ENCODE measurements at places on chromosomes 5 and 9.

DNA sequence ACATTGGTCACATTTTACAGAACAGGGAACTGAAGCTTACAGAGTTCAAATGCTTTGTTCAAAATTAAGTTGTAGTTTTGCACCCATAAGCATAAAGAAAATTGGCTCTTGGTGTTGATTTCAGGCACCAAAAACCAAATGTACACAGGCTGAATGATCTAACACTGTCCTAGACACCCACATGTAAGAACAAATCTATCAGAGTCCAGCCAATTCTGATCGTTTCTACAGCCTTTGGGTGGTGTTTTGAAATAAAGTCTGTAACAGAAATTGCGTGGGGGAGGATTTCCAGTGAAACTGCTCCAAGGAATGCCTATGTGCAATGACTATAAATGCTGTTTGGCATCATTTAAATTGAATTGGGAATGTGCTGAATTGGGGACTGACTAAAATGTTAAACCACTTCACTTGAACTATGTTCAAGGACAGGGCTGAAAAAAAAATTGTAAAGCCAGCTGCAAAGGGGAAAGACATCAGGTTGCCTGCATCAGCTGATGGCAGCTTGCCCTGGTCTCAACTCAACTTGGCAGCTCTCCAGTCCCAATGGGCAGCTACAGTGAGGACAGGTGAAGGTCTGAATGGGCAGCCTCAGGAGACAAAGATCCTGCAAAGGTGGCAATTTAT is 92.2 kb upstream of the TRPC7 start:
- DNase-seq: no peak

GRCh38 chr5:10460252-10460906 is 18.7 kb downstream of the ROPN1L start:
- no peak for DNase-seq

GRCh38 chr9:134369416-134370212 is 43.4 kb downstream of the RXRA start:
- no peak for DNase-seq

DNA sequence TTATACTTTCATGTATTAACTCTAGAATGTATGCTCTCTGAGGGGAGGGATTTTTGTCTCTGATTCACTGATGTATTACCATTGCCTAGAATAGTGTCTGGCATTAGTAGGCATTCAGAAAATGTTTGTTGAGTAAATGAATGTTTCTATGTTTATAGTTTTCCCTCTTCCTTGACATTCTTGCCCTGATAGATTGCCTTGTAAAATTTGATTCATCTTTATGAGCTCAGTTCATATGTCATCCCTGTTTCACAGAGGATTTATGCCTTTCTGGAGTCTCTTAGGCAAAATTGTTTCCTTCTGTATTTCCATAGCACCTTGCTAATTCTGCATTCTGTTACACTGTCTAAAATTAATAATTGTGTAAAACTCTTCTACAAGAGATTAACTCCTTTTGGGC is 72.3 kb downstream of the RASA1 start:
- no peak for DNase-seq

GRCh38 chr9:38041564-38042243 is 27.3 kb downstream of the SHB start:
- DNase-seq: no peak

GRCh38 chr9:127233550-127233949 is 31.0 kb upstream of the GARNL3 start:
- DNase-seq: no peak

GRCh38 chr5:137389042-137389441 is 110.1 kb downstream of the SPOCK1 start:
- no peak for DNase-seq

GRCh38 chr9:107281184-107281583 is 1.9 kb upstream of the RAD23B start:
- no peak for DNase-seq

GRCh38 chr5:98847054-98847453 is 73.6 kb downstream of the RGMB start:
- DNase-seq: peak; percentile 8

DNA sequence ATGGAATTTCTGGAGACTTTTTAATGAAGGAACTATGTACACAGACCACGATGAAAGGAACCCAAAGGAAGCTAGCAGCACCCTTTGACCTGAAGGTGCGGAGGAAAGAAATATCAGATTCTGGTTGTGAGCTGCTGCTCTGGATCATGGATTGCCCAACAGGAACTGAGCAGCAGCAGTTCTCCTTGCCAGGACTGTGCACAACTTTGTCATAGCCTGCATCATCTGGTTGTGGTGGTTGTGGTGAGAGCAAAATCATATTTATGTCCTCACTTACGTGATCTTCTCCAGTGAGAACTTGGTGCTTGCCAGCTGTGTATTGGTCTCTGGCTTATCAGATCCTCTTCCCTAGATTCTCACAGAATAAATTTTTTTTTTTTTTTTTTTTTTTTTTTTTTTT is 70.7 kb upstream of the LPAR1 start:
- DNase-seq: peak; percentile 94

DNA sequence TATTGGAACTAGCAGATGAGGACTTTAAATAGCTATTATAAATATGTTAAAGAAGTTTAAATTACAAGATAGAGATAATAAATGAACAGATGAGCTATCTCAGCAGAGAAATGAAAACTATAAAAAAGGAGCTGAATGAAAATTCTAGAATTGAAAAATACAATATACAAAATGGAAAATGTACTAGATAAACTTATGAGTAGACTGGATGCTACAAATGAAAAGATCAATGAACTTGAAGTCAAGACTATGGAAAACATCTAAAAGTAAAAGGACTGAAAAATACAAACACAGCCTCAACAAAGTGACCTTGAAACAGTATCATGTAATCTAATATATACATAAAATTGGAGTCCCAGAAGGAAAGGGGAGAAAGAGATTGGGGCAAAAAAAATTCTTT is 10.7 kb upstream of the PDLIM4 start:
- DNase-seq: no peak

All from iris pigment epithelial cell (primary cell).